NCI-H526 treated with DMSO at 0.1 percent for 48 hours (cell line): ENCODE measurements at places on chromosomes 6 and 20.

GRCh38 chr6:118974790-118975189, 39.8 kb upstream of the MCM9 start:
- no peak for DNase-seq

DNA sequence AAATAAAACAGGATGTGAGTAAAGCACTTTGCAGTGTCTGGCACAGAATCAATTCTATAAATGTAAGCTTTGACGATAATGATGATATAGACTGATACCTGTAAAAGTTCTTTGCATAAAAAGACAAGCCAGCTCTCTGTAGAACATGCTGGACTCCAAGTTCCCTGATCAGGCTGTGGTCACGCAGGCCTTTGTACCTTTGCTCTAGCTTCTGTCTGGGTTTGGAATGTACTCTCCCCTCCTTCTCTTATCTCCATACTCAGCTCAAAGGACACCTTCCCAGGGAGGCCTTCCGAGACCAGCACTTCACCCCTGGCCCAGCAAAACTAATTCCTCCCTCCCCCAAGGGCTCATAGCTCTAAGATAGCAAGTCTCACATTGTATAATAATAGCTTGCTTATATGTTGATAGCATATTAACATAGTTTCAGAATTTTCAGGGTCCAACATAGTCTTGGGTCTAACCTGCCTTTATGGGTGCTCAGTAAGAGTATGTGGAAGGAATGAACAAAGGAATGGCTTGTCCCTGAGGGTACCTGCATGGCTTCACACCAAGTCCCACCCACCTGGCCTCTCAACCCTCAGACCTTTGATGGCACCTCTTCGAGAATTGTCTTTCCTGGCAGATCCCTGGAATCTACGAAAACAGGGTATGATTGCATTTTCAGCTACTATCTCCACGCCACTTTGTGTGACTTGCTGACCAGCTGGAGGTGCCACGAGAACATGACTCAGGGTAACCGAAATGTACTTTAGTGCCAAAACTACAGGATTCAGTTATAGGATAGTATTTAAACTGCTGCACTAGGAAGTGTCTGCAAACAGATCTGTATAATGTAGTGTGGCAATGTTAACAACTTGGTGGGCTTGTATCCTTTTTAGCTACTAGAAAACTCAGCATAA, 41.7 kb upstream of the PIM1 start:
- DNase-seq = no peak

GRCh38 chr20:63411898-63412631, 50.9 kb upstream of the CHRNA4 start:
- DNase-seq = no peak

GRCh38 chr20:10739566-10739965, 65.8 kb upstream of the JAG1 start:
- no peak for DNase-seq

GRCh38 chr6:167957626-167958025, 39.8 kb upstream of the KIF25 start:
- DNase-seq = no peak

GRCh38 chr20:18416486-18416885, 50.3 kb downstream of the DZANK1 start:
- no peak for DNase-seq

DNA sequence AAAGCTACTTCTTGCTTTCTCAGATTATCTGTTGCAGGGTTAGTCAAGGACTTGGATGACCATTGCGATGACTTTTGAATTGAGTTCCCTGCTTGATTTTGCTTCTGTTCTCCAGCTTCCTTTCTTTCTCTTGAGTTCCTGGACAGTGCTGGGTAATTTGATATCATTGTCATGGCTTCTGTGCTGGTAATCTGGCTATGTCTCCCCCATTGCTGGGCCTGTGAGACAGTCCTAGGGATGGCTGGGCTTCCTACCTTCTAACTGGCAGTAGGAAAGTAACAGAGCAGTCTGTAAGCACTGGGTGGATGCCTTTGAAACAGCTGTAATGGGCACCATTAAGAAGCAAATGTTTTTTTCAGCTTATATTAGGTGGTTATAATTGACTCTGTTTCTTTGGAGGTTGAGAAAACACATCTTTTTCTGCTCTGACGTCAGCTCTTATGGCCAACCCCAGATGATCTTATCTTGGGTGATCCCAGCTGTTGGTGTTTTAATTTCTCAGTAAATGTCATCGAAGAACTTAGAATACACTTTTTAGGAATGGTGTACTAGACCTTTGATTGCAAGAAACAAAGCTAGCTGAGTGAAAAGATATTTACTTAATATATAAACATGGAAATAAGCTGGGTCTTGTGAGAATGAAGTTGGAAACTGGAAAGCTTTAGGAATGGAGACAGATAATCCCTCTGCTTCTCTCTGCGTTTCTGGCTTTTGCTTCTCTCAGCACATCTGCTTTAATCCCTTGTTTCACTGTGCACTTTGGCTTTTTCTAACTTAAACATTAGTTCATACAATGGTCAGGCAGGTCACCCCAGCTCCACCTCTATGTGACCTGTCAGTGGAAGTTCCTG, 195.0 kb upstream of the MAN1A1 start:
- no peak for DNase-seq

- no peak for DNase-seq
Measured at GRCh38 chr6:112640891-112641290, 293.8 kb downstream of the RFPL4B start.

DNA sequence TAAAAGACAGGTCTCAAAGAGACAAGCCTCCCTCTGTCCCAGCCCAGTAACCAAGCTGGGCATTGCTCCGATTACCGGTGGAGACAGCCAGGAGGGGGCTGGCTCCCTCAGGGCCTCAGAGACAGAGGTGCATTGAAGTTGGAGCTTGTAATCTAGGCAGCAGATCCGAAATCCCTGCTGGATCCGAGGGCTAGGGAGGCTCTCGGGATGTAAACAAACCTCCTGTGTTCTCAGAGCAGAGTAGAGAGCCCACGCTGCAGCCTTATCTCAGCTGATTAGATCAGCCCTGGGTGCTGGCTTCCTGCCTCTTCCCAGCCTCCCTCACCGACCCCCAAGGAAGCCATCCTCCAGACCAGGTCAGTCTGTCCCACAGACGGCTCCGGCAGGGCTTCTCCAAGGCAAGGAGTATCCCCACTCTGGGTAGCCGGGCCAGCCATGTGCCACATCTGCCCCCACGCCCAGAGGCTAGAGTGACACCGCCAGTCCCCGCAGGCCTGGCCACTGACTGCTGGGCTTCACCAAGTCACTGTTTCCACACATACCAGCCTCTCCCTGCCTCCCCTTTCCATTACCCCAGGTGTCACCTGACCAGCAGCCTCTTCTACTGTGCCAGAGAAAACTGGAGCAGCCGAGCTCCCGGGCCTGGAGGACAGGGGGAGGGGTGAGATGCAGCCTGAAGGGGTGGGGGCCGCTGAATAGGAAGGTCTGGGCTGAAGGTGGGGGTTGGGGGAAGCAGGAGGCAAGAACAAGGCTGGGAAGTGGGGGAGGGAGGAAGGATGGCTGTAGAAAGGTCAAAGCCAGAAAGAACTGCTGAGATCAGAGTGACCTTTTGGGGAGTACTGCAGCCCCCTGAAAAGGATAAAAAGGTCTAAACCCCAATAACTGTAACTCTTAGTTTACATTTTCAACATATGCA, 6.0 kb downstream of the SDC4 start:
- DNase-seq = peak; percentile 43
